ENCODE measurements at places on chromosomes 7 and 10.

- no peak for DNase-seq
Observed at GRCh38 chr7:5699467-5700384, 81.7 kb downstream of the RNF216 start.

GRCh38 chr10:58266826-58267712, 625 bp downstream of the IPMK start:
- DNase-seq, result peak; percentile 27

- DNase-seq, result no peak
Observed at GRCh38 chr10:28906011-28906411, 228.7 kb downstream of the BAMBI start.

- DNase-seq, result no peak
Observed at GRCh38 chr10:95297402-95297801, 6.6 kb upstream of the PDLIM1 start.

DNA sequence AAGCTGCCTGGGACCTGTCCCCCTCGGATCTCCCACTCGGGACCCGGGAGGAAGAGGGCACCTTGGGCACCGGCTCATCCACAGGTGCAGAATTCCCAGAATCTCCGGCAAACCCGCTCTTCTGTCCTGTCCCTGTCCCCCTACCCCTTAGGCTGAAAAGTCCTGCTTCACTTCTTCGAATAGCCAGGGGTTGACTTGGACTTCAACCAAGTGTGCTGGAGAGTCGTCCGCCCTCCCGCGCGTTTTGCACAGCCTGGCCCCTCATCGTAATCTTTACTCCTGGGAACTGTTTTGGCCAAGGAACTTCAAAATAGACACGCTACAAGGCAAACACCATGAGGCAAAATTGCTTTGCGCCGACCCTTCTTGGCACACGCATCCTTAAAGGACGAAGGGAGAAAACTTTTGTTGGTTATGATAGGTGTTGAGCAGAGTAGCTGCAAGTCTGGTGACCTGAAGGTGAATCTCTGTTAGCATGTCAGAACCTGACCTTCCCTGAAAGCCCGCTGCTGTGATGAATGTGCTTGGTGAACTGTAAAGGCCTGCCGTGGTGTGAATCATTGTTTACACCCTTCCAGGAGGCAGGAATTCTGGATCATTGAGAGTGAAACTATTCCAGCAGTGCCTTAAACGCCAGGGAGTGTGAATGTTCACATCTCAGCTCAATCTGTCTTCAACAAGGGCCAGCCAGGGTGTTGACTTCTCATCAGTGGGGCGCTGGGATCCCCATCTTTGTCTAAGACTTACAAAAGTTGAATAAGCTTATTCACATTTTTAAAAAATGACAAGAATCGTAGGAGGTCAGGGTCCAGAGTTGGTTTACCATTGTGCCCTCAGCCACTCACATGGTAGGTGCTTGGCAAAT, 589 bp upstream of the RAPGEF5 start:
- no peak for DNase-seq

GRCh38 chr10:944034-944831, 12.7 kb upstream of the LARP4B start:
- DNase-seq, result no peak

DNA sequence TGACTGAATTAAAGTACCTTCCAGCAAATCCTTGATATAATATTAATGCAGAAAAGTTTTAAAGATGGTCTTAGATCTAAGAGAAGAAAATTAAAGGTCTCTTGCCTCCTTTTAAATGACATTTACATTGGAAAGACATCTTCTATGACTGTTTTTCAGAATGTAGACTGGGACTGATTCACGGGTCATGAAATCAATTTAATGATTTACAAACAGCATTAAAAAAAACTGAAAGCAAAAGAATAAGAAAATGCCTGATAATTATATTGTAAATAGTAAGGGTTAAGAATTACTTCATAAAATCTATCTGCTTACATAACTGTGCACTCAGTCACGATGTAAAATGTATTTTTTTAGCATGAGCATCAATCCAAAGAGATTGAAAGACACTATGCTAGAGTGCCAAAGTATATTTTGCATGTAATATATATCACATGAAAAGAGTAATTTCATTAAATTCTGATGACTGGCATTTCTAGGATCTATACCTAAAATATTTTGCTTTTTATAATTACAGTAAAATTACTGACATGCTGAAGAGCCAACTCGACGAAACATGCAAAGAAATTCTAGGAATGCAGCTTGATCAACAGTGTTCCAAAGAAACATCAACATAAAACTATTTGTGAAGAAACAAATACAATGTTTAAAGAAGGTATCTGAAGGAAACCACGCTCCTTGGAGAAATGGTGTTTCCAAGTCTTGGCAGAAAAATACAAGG, 35.1 kb downstream of the RTKN2 start:
- no peak for DNase-seq

DNA sequence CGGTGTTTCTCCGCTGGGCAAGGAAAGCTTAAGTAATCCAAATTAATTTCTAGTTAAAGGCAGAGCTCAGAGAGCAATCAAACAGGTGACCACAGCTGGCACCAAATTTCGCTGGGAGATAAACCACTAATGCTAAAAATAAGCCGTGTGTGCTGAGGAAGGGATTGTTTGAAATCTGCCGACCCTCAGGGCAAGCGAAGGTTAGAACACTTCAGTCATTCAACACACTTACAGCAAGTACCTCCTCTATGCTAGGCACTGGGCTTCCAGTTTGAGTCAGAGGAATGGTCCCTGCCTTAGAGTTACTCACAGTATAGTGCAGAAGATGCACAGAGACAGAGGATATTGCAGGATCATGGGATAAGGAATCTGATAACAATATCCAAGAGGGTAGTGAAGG, 467.9 kb upstream of the PODXL start:
- no peak for DNase-seq

GRCh38 chr10:76981251-76981650, 656.4 kb downstream of the KCNMA1 start:
- DNase-seq, result no peak

DNA sequence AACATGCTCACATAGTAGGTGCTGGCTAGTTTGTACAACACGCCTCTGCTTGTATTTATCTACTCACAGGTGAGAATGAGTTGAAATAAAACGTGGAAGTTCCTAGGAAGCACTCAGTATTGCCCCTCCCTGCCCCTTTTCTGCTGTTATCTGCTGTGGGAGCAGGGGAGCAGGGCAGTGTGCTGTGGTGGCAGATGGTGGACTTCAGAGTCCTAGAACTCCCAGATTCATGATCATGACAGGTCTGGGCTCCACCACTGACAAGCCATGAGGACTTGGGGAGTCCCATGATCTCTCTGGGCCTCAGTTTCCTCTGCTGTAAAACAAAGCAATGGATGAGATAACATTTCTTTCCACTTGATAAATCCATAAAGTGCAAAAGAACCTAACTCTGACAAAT, 11.6 kb upstream of the PRKCQ start:
- DNase-seq, result no peak

- DNase-seq, result no peak
Observed at GRCh38 chr7:18499407-18500177, 4.0 kb downstream of the HDAC9 start.

- no peak for DNase-seq
Observed at GRCh38 chr10:4812046-4812445, 14.0 kb upstream of the AKR1E2 start.

DNA sequence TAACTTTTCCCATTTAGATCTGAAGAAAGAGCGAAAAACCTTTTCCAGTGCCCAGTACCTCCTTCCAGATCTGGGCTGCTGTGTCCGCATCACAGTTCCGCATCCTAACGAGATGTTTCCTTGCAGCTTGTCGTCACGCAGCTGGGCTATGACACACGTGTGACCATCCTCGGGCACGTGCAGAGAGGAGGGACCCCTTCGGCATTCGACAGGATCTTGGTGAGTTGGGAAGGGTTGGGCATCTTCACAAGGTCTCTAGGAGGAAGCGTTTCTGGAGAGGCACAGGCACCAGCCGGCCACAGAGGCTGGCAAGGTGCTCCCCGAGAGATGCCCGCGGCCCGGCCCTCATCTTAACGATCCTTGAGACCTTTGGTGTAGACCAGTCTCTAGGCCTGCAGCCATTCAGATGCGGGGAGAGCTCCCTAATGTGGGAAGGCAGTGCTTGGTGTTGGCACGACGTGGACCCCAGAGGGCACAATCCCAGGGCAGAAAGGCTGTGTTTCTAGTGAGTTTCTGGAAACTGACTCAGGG, 41.3 kb downstream of the PFKP start:
- no peak for DNase-seq

- DNase-seq, result no peak
Observed at GRCh38 chr10:117001144-117001543, 3.8 kb downstream of the SHTN1 start.

DNA sequence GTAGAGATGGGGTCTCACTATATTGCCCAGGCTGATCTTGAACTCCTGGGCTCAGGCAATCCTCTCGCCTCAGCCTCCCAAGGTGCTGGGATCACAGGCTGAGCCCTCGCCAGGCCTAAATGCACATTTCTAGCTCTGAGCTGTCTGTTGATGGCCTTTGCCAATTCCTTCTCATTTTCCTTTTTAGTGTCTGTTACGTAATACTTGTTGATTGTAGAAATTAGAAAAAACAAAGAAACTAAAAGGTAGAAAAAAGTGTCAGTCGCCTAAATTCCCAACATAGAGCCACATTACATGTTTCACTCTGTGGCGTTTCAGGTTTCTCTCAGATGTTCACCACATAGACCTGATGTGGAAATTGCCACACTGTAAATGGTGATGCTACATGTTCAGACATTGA, 44.0 kb upstream of the RASGEF1A start:
- no peak for DNase-seq

DNA sequence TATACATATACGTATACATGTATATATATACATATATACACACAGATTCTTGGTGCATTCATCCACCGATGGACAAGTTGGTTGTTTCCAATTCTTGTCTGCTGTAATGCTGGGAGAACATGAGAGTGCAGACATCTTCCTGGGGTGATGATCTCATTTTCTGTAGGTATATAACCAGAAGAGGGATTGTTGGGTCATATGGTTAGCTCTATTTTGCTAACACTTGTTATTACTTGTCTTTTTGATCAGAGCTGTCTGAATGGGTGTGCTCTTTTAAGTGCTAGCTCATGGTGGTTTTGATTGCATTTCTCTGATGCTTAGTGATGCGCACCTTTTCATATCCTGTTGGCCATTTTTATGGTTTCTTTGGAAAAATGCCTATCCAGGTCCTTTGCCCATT, 106.4 kb downstream of the TAX1BP1 start:
- DNase-seq, result no peak

DNA sequence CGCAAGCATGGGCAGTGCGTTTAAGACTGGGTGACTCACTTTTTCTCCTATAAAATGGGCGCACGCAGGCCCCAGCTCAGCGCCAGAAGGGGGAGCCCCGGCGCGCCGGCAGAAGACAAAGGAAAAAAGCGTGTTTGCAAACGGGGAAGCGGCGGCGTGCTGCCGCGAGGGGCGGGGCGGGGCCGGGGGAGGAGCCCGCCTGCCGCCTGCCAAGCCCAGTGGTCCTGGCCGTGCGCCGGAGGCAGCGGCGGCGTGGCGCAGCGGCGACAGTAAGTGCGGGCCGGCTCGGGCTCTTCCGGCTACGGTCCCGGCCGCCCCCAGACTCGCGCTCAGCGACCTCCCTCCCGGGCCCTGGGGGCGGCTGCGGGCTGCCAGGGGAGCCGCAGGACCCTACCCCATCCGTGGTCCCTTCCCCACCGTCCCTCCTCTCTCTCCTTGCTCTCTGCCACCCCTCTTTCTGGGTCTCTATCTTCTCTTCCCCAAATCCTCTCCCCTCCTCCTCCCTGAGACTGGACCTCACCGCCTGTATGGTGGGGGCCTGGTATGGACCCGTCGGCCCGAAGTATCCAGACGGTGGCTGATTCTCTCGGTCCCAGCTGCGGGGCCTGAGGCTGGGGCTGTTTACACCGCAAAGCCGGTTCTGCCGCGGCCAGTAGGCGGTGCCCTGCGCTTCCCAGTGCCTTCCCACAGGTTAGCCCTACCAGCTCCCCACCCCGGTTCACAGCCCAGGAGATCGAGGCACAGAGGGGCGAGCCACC, at the start of gene SLC29A3:
SLC29A3 (plus strand) TSS at position 218 of the 758 bp plus-strand sequence; CDS start at position 269, 51 bp downstream.
- DNase-seq, result peak; percentile 29

DNA sequence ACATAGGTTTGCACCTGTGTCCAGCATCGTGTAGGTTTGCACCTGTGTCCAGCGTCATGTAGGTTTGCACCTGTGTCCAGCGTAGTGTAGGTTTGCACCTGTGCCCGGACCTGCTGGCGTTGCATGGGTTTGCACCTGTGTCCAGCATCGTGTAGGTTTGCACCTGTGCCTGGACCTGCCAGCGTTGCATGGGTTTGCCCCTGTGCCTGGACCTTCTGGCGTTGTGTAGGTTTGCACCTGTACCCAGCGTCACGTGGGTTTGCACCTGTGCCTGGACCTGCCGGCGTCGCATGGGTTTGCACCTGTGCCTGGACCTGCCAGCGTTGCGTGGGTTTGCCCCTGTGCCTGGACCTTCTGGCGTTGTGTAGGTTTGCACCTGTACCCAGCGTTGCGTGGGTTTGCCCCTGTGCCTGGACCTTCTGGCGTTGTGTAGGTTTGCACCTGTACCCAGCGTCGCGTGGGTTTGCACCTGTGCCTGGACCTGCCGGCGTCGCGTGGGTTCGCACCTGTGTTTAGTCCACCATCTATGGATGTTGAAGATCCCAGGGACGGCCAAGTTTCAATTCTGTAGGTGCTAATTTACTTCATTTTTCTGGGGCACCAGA, 158.0 kb downstream of the WDR37 start:
- no peak for DNase-seq

DNA sequence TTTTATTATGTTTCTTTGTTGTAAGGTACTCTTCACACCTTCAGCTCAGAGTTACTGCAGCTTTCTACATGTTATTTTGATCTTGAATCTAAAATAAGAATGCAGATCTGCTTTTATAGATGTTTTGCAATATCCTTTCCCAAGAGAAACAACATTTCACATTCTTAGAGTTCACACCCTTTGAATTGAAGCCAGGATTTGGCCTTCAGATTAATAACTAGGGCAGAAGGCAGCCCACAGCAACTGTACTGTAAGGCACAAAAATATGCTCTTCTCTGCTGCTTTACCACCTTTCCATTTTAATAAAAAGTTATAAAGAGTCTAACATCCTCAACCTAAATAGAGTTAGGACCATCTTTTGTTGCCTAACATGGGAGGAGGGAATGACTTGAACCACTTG, 224.7 kb downstream of the LHFPL3 start:
- DNase-seq, result no peak

DNA sequence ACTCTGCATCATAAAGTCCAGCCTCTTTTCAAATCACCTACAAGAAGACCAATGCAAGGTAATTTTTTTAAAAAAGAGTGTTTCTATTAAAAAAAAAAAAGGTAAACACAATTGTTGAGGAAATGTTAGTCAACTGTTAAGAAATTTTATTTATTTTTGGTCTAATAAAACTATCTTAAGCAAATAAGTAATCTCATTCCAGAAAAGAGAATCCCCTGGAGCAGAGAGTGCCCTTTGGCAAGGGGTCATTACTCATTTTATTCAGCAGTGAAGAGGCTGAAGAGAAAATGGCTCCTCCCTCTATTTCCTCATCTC, 63.4 kb upstream of the GSDME start:
- no peak for DNase-seq

DNA sequence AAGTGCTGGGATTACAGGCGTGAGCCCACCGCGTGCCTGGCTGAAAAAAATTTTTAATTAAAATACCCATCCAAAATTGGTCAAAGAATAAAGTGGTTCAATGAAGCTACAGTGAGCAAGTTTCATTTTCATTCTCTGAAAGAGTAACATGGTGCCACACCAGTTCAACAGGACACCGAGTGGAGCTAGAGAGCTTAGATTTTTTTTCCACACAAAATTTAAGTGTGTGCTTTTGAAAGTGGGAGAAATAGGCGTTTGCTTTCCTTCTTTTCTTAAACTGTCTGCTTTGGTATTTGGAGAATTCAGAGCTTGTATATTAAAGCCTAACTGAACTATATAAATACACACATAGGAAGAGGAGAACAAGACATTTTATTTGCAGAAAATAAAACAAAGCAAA, 43.4 kb downstream of the BPGM start:
- DNase-seq, result no peak

GRCh38 chr10:131085091-131085860, 226.2 kb downstream of the TCERG1L start:
- DNase-seq, result no peak

All from thymus (tissue), 14 donors.